ENCODE measurements at places on chromosomes 5 and 9.

DNA sequence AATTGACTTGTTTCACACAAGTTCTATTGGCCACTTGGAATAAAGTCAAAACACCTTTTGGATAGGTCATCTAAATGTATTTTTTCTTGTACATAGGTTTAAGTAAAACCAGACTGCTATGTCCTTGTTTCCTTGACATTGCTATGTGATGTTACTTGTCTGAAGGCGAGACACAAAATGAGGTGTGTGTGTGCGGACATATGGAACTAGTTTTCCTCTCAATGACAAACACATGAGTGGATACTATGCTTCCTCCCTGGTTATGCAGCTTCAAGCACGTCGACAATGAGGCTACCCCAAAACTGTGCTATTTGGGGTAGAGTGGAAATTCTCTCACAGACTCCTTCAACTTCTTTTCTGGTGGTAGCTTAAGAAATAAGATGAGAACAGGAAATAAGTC, 276.8 kb downstream of the GAS1 start:
- no peak for DNase-seq

- no peak for DNase-seq
These were observed 312.3 kb downstream of the MED10 start for GRCh38 chr5:6066016-6066415.

GRCh38 chr5:154138701-154139100, 51.8 kb upstream of the GALNT10 start:
- no peak for DNase-seq

GRCh38 chr5:83745816-83746215, 25.2 kb upstream of the HAPLN1 start:
- no peak for DNase-seq

DNA sequence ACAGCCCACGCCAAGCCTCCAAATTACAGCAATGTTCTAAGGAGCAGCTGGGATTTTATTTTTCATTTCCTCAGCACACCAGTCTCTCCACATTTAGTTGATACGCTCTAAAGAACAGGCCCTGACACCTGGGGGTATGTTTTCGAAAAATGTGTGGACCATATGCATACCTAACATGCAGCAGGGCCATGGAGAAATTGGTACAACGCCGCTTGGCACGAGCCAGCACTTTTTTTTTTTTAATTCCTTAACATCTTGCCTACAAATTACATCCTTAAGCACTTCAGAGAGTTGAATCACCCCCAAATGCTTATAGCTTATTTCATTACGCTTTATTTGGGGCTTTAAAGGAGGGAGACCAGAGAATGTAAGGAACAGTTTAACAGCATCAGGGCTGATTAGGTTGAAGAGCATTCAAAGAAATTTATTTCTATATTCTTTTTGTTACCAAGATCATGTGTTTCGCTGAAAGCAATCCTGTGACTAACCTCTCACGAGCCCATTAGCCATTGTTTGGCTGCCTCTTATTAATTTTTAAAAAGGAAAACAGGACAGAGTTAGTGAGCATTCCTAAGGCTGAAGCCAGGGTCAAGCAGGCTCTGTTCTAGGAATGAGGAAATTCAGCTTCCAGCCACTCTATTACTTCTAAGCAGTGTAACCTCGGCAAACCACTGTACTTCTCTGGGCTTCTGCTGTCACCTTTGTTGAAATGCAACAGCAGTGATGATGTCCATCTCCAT, 173.8 kb downstream of the ACTL7B start:
- DNase-seq, result no peak

- peak; percentile 53 for DNase-seq
These were observed 20.3 kb downstream of the LPCAT1 start for GRCh38 chr5:1503241-1504068.

Measured in OCI-LY7 (cell line).